ENCODE measurements at places on chromosomes 11 and 22.

DNA sequence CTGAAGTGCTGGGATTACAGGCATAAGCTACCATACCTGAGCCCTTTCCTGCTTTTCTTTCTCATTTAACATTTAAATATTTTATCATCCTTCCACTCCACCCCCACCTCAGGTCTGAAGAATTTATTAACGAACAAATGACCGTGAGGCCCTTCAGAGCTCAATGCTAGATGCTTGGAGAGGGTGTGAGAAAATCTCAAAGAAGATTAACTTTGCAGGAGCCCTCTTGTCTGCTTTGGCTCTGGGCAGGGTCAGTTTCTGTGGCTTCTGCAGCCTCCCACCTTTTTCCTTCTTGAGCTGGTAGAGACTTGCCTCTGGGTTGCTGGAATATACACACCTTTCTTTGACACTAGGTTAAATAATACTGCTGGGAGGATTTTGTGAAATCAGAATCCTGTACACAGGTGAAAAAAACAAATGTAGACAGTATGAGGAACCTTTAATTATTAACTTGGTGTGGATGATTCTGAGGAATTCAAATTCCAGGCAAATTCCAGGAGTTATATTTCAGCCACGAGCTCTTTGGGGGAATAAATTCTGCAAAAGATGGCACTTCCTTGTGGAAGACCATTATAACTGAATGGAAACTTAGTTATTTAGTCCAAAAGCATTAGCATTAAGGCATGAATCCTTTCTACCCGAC, 3.4 kb upstream of the ZBTB44 start:
- DNase-seq: no peak

GRCh38 chr22:40031766-40032470, 37.2 kb downstream of the FAM83F start:
- no peak for DNase-seq

GRCh38 chr11:75208446-75208845, 32.1 kb upstream of the TPBGL start:
- DNase-seq: no peak

GRCh38 chr11:93192163-93192562, 5.6 kb downstream of the SLC36A4 start:
- DNase-seq: no peak

DNA sequence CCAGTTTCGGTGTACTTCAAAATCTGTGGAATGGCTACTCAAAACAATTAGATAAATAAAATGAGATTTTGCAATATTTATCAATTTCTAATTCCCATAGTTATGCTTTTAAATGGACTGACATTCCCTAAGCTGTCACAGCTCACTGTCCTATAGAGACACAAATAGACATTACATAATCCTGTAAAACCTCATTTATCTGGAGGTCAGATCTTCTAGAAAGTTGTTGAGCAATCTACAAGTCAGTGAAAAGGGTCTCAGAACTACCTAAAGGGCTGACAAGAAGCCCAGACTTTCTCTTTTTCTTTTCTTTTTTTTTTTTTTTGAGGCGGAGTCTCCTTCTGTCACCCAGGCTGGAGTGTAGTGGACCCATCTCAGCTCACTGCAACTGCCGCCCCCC, 12.0 kb downstream of the ALG8 start:
- DNase-seq: no peak
